ENCODE measurements at places on chromosomes 4 and X. TPM values are rescaled to one million over a fixed set of nuclear protein-coding genes. Genes with fewer than 3 reads are reported as not detected.

Gene NSG1
- 1.3 TPM for total RNA-seq

Gene MAB21L2
- total RNA-seq, result 0.33 TPM

Gene MAGEC3
- total RNA-seq, result not detected

Gene PRKX
- total RNA-seq, result 11.2 TPM

Gene SLC2A9
- 1.6 TPM for total RNA-seq
